ENCODE measurements at places on chromosomes 4 and X.

DNA sequence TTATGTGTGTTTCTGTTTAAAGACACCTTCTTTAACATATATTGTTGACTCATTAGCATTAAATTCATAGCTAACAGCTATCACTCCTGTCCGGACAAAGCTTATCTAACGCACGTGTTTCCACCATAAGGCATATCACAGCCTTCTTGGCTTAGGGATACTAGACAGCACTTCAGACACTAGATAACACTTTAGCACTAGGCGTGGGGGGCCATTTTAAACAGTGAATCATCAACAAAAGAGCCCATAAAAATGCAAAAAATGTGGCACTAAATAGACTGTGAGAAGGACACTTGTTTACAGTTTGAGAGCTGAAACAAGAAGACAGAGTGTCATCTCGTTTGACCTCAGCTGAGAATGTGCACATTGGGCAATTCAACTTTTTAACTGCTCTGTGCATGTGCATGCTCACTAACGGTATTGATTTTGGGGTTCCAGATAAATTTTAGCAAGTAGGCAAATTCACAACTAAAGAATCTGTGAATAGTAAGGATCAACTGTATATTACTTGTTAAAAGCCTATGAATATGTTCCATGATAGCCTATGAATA is 58.9 kb upstream of the RAI2 start:
- DNase-seq, result no peak

DNA sequence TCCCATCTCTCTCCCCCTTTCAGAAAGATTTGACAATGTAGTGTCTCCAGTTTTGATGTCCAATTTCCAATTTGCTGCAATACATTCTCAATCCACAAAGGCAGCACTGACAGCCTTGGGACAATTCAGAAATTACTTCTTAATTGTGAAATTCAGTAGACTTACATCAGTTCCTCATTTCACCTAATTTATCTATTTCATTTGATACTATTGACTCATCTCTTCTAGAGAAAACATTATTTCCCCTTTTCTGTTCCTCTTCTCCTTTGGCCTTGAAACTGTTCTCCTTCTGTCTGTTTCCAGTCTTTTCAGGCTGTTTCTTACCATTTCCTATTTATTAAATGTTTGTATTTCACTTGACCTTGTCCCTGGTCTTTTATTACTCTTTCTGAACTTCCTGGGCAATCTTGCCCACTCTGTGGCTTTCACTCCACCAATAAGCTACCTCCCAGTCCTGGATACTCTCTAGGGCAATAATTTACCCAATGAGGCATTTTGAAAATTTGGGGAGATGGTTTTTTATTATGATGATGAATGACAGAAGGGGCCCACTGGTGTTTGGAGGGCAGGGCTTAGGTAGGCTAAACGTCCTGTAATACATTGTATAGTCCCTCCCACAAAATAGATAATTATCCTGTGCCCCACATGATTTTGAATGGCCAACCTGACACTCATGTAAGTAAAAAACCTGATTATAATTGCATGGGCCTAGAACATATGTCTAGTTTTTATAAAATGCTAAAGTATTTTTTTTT is 498.0 kb upstream of the BOD1L1 start:
- DNase-seq, result no peak

GRCh38 chrX:111759686-111760085 is 78.7 kb downstream of the ALG13 start:
- DNase-seq, result no peak

DNA sequence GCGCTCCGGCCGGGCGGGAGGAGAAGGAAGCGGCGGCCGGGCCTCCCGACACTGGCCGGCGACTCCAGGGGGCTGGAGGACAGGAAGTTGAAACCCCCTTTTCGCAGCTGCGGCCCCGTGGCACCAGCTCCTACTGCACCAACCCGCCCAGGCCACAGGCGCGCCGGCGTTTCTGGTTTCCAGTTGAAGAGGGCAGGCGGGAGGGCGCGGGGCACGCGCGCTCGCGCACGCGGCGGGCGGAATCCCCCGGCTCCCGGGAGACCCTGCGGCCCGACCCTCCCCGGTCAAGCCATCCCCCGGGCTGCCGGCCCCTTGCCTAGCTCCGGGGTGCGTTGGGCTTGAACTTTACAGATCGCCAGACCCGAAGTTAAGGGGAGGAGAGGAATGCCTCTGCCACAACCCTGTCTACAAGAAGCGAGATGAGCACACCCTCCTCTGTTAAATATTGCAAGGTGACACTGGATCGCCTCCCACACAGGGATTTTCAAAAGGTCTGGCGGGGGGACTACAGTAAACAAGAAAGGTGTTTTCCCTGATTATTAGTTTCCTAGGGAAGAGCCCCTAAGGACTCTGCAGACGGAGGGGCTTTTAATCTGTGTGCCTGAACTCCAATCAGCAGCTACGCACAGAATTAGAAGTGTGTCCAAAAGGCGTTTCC is 1.4 kb downstream of the ELOVL6 start:
- DNase-seq, result peak; percentile 33

- no peak for DNase-seq
Measured at GRCh38 chrX:136015016-136015415, 29.8 kb downstream of the SLC9A6 start.

DNA sequence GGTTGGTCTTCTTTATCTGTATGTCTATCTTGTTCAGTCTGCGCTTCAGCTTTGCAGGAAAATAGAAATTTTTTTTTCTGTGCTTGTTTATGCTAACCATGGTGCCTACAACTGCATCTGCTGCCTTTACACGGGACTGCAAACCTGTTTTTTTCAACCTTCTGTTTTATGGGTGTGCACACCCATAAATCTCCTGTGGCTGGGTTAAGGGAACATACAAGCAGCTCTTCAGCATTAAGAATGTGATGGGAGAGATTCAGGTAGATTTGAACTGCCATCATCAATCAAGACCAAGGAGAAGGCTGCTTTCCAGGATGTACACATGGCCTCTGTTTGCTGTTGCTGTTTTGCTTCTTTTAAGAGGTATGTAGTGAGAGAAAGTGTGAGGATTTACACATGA is 502.9 kb downstream of the ANKRD50 start:
- DNase-seq, result no peak

DNA sequence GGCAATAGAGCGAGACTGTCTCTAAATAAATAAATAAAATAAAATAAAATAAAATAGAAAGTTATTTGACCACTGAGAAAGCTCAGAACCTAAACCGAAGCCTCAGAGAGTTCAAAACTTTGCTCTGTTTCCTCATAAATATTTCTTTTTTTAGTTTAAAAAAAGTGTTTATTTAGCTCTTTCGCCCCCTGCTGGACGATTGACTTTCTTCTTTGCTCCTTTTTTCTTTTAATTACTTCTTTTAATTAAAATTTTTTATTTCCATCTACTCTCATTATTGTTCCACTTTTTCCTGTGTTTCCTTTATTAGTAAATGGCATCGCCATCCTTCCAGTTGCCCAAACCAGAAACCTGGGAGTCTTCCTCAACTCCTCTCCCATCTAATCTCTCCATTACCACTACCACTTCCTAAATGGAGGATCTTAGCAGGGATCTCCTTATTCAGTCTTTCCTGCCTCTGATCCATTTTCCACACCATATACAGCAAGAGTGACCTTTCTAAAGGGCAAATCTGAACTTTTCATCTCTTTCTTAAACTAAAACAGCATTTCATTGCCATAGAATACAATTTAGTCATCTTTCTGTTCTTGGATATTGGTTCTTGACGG is 728 bp upstream of the IL13RA2 start:
- no peak for DNase-seq

DNA sequence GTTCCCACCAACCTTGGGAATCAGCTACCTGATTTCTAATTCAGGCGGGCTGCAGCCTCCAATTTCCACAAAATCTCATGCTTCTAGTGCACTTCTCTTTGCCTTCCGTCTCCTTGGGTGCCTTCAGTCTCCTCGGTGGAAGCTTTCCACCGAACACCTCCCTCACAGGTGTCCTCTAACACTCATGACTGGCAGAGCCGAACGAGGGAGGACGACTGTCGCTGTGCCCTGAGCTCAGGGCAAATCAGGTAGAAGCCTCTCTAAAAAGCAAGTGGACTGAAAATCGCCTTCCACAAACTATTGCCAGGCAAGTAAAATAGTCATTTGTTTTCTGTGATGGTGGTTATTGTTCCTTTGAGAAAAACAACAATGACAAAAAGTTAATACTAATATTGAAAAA is 176.1 kb upstream of the PPARGC1A start:
- no peak for DNase-seq

DNA sequence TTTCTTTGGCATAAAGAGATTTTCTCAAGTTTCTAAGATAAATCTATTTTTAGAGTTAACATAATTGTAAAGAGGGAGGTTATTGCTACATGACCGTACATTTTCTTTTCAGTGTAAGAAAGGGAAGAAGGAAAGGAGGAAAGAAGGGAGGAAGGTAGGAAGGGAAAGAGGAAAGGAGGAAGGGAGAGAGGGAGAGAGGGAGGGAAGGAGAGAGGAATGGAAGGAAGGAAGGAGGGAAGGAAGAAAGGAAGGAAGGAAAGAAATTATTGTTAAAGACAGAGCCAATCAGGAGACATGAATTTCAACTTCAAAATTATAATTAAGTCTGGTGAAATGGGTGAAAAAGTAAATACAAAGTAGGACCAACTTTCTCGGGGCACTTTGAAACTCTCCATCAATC is 197.6 kb downstream of the SNCA start:
- no peak for DNase-seq

- no peak for DNase-seq
Measured at GRCh38 chr4:86493460-86493859, 100.7 kb upstream of the PTPN13 start.

- DNase-seq, result no peak
Measured at GRCh38 chrX:25343060-25343459, 327.3 kb upstream of the ARX start.

GRCh38 chr4:966266-967112 is 6.9 kb downstream of the DGKQ start:
- DNase-seq, result no peak

GRCh38 chr4:77147079-77147782 is 9.8 kb upstream of the CCNG2 start:
- no peak for DNase-seq

GRCh38 chr4:100826808-100827548 is 309.2 kb upstream of the EMCN start:
- no peak for DNase-seq

DNA sequence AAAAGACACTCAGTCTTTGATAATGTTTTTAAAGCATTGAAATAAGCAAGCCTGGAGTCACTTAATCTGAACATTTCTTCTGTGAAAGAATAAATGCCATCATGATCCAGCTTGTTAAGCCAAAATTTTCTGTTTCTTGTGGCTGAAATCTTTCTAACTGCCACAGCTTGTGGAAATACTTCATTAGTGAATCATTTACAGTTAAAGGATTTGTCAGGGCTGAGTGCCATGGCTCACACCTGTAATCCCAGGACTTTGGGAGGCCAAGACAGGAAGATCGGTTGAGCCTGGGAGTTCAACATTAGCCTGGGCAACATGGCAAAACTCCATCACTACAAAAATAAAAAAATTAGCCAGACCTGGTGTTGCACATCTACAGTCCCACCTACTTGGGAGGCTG is 93.3 kb upstream of the PDE5A start:
- no peak for DNase-seq

DNA sequence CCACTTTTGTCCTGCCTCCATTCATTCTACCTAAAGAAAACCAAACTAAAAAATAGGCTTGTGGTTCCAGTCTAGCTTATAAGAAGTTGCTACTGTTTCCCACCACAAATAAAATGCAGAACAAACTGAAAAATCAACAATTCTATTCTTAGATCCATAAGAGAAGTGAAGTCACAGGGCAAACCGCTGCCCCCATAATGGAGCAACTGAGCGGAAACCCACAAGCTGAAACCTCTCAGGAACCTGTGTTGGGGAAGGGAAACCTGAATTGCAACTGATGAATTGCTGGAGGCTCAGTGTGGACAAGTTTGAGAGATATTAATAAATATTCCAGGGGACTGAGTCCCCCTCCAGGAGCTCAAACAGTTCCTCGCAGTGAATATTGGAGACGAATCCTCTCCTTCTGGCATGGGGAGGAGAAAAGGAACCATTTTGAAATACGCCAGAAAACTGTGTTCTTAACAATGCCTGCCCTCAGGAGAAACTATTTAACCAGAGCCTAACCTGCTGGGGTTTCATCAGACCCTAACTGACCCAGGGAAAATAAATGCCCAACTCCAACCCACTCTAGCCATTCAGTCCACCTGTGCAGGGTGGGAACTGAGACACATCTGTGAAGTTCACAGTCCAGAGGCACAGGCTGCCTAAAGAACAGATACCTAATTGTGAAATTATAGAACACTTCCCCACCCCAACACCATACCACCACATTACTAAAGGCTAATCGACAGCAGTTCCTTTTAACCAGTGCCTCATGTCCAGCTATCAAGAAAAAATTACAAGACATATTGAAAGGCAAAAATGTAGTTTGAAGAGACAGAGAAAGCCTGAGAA is 22.8 kb upstream of the SH3RF1 start:
- no peak for DNase-seq

DNA sequence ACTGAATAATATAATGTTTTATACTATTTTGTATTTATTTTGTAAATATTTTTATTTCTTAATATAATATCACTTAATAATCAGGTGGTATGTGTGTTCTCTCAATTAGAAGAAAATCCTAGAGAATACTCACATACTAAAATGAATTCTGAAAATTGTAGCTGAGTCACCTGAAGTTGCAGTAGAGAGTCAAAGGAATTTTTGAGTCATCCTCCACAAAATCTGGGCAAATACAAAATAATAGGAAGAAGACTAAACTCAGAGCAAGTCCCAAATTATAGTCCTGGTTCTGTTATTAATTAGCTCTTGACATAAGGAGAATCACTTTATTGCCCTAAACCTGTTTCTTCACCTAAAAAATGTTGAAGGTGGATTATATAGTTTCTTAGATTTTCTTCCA is 57.8 kb downstream of the SPATA4 start:
- no peak for DNase-seq

DNA sequence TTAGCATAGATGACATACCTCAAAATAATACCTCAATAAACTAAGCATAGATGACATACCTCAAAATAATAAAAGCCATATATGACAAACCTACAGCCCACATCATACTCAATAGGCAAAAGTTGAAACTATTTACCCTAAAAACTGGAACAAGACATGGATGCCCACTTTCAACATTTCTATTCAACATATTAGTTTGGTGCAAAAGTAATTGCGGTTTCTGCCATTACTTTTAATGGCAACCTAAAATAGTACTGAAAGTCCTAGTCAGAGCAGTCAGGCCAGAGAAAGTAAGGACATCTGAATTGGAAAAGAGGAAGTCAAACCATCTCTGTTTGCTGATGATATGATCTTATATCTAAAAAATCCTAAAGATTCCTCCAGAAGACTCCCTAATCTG is 250.4 kb downstream of the RAB28 start:
- no peak for DNase-seq

Data from PC-9 (cell line).